ENCODE measurements at places on chromosomes 5 and 9.

DNA sequence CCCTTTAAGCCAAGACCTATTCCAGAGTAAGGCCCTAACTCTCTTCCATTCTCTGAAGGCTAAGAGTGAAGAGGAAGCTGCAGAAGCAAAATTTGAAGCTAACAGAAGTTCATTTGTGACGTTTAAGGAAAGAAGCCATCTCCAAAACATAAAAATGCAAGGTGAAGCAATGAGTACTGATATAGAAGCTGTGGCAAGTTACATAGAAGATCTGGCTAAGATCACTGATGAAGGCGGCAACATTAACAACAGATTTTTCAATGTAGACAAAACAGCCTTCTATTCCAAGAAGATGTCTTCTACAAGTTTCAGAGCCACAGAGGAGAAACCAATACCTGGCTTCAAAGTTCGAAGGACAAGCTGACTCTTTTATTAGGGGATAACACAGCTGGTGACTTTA lies 1143.4 kb downstream of the CDH12 start:
- no peak for DNase-seq

DNA sequence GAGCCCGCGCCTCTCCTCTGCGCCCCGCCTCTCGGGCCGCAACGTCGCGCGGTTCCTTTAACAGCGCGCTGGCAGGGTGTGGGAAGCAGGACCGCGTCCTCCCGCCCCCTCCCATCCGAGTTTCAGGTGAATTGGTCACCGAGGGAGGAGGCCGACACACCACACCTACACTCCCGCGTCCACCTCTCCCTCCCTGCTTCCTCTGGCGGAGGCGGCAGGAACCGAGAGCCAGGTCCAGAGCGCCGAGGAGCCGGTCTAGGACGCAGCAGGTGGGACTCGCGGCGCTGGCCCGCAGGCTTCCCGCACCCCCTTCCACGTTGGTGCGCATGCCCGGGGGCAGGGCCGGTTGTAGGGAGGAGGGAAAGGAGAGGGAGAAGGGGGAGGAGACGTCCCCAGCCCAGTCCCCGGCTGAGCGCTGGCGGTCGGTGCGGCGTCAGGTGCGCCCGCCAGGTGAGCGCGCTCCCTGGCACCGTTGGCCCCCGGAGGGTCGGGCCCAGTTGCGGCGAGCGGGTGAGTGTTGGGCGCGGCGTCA lies at the start of gene OCLN:
Gene OCLN (plus strand): TSS at position 400 of the 532 bp plus-strand sequence. CDS start 11,455 bp downstream, outside the sequence.
- DNase-seq, result peak; percentile 84

GRCh38 chr5:142820447-142820846 lies 50.3 kb downstream of the ARHGAP26 start:
- DNase-seq, result no peak

DNA sequence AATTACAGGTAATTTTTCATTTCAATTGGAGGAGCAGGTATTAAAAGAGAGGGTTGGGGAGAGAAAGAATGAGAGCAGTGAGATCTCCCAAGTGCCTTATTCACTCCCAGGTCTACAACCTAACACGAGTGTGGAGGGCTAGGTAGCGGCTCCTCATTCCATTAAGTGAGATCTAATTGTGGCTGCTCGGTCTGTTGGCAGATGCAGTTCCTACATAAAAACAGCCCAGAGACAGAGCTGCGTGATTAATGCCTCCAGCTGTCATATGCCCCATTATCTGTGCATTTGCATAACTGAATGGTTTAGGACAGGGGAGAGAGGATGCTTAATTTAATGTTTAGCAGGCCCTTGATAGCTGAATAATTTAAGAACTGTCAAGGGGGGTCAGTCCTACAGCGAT lies 100.5 kb downstream of the PSAT1 start:
- DNase-seq, result no peak

- DNase-seq, result no peak
Observed at GRCh38 chr9:70052768-70053167, 9.1 kb downstream of the MAMDC2 start.

DNA sequence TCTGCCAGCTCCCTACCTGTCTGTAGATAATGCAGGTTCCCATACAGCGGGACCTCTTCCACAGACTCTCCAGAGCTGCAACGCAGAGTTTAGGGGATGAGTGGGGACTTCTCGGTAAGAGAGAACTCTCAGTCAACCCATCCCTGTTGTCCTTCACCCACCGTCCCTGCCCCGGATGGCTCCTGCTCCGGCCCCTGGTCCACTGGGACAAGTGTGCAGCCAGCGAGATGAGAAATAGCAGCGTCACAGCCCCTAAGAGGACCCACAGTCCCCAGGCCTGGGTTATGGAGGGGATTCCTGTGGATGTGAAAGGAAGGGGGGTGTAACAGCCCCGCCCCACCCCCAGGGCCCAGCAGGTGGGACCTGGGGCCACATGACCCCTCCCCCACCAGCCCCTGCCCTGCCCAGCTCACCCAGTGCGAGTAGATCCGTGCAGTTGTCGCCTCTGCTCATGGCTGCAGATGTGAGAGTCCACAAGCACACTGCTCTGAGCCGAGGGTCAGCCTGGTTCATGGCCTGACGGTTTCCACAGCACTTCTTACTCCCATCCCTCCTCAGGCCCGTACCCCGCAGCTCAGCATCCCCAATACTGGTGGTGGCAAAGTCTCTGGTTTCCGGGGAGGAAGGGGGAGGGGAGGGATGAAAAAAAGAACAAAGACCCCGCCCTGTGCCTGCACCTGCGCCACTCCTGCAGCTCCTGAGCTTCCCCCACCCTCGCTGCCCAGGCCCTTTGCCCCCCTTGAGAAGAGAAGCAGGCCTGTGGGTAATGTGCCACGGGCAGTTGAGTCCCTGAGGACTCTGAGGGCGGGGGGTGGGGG lies at the start of gene SIT1:
Gene SIT1 (minus strand): TSS at position 591 of the 818 bp plus-strand sequence. CDS start 78 bp downstream, at position 513.
- peak; percentile 57 for DNase-seq

DNA sequence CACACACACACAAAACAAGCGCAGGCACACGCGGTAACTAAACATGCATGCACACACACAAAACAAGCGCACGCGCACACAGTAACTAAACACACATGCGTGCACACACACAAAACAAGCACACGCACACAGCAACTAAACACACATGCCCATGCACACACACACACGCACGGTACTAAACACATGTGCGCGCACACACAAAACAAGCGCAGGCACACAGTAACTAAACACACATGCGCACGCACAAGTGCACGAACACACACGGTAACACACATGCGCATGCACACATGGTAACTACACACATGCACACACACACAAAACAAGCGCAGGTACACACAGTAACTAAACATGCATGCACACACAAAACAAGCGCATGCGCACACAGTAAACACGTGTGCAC lies 19.9 kb upstream of the SLC6A3 start:
- no peak for DNase-seq

DNA sequence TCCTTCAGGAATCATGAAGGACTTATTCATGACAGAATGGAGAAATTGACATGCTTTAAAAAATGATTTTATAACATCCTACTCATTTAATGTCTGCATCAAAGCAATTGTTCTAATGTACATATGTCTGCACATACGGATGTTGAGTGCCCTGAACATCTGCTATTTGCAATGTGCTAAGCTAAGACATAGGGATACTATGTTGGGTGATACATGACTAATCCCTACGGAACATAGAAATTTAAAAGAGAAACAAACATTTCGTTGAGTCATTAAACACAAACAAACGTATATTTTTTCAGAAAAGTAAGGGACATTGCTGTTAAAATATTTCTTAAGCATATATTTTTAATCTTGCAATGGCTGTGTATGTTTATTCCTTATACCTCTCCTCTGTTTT lies 686.5 kb upstream of the ADAMTS16 start:
- DNase-seq, result no peak

GRCh38 chr9:95087659-95088242 lies 229.8 kb downstream of the FANCC start:
- DNase-seq, result peak; percentile 15

GRCh38 chr5:87729781-87730180 lies 317.1 kb upstream of the CCNH start:
- no peak for DNase-seq

DNA sequence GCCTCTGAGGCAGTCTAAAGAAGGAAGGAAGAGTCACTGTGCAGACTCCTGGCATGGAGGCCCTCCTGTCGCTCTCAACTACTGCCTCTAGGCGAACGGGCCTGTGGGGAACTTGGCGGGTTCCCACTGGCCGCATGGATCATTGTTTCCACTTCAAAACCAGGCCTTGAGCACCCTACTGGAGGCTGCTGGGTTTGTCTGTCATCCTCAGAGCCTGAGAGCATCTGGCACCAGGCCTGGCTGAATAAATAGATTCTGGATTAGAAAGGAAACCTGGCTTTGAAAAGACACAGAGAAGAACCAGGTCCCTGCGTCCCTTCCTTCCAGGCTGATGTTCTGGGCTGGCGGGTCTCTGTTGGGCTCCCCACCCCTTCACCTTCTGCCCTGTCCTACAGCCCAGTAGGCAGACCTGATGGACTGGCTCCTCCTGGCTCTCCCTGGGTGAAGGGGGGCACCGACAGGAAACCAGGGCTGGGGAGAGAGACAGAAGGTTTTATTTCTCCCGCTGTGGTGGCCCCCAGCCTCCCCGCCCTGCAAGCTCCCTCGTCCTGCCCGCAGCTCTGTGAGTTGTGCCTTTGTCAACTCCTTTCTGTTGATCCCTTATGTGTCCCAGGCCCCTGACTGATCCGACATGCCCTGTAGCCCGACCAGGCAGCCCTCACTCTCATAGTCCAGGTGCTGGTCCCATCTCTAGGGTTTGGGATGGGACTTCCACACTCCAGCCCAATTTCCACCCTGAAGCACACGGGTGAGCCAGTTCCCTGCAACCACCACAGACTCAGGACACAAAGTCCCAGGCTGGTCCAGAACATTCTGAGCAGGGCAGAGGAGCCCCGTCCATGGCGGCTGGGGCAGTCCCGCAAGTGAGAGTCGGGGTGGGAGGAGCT lies 50.1 kb downstream of the ADAMTS2 start:
- no peak for DNase-seq

- no peak for DNase-seq
Observed at GRCh38 chr5:167472566-167473108, 818.8 kb upstream of the WWC1 start.

- DNase-seq, result no peak
Observed at GRCh38 chr9:115393976-115394775, 276.2 kb upstream of the TNC start.

- no peak for DNase-seq
Observed at GRCh38 chr5:122367456-122367855, 55.4 kb downstream of the SNCAIP start.

DNA sequence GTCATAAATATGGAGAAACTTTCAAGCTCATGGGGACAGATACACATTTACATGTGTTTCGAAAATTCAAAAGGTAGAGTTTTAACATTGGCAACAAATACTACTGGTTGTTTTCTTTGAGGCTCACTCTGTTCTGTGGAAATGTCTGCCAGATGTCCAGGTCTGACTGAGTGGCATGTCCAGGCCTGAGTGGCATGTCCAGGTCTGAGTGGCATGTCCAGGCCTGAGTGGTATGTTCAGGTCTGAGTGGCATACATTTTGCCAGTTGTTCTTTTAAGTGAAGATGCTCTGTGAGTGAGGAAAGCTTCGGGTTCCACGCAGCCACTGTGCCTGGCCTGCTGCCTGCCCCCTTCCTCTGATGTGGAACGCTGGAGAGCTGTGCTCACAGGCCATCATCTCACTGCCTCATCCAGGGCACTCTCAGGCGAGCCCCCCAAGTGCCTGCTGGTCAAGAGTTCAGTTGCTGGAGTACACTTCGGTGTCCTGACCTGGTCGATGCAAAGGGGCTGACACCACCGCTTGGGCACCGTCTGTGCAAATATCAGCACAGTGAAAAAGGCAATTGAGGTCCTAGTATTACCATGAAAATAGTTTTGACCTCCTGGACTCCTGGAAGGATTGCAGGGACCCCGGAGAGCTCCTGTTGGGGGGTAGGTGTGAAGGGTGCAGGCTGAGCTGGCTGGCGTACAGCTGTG lies 89.9 kb downstream of the EHMT1 start:
- no peak for DNase-seq

GRCh38 chr9:86324308-86324707 lies 29.9 kb downstream of the TUT7 start:
- peak; percentile 9 for DNase-seq

Data from GM12865 (cell line).